Upper lobe of right lung (tissue), 1 donor: ENCODE measurements at places on chromosomes 12 and 14.

DNA sequence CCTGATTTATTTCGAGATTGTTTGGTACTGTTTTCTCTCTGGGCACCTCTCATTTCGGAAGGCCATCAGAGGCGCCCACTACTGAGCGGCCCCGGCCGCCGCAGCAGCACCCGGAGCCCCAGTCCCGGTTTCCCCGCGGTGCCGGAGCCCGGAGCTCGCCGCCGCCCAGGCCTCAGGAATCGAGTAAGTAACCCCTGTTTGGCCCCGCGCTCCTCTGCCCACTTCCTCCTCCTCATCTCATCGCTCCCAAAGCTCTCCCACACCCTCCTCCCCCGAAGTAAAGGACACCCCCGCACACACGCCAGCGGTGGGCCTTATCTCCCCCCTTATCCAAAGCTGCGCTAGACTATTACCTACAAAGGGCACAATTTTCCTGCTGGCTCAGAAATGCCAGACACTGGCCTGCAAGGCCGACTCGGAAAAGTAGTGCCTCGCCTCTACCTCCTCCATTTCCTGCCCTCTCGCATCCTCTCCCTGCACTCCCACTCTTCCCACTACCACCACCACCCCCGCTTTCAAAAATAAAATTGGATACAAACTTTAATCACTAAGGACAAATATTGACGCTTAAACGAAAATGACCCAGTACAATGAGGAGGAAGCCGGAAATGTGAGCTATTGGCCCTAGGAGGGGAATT, 637 bp upstream of the FOXG1 start:
- no peak for DNase-seq

DNA sequence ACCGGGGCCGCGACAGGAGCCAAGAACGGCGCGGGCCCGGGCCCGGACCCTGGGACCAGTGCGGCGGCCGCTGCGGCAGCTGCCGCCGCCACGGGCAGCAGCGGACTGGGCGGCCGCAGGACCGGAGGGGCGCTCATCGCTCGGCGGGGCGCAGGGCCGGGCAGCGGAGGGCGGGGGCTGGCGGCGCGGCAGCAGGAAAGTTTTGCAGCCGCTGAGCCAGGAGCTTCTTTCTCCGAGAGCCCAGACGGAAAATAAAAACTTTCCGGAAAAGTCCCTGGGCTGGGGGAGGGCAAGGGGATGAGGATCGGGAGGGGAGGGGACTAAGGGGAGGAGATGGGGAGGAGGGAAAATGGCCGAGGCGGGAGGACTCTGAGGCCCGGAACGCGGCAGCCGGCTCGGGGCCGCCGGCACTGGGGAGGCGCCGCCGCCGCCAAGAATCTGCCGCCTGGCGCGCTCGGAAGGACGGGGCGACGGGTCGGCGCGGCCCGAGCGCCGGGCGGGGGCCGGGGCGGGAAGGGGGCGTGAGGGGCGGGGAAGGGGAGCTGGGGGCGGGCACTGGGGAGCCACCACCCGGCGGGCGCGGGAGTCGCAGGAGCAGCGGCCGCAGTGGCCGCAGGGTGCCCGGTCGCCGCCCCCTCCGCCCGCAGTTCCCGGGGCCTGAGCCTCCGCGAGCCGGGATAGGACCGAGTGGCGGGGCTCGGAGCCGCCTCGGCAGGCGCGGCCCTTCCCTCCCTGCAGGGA, at the start of gene PRKD1:
PRKD1 (minus strand) TSS at position 472 of the 741 bp plus-strand sequence.
- DNase-seq: peak; percentile 86

DNA sequence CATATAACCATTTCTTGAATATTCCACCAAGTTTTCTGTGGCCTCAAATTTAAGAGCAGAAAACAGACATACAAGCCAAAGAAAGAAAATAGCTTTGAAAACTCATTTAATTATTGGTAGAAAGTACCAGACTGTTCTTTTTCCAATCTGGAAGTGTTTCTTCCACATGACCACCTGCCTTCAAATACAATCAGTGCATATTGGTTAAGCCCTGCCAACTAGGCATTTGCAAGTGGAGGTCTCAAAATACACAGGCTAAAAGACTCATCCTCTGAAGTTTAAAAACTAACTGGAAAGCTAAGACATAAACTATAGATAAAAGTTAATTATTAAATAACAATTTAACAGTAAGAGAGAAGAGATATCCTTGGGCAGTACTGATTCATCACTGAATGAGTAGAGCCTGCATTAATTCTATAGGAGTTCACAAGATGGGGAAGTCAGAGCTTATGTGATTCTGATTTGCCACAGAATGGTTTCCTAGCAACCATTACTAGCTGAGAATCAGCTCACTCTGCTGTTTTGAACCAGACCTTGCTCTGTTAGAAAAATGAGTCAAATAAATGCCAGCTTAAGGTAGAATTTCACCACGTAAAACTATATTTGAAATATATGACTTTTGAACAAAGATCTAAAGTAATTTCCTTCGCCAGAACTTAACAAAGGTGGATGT, 433.8 kb downstream of the FUT8 start:
- DNase-seq: no peak

- no peak for DNase-seq
Observed at GRCh38 chr14:99435327-99435726, 45.3 kb downstream of the SETD3 start.

- DNase-seq: no peak
Observed at GRCh38 chr12:88235183-88235833, 93.2 kb downstream of the TMTC3 start.

GRCh38 chr12:88108021-88108420, 33.9 kb downstream of the CEP290 start:
- DNase-seq: no peak

DNA sequence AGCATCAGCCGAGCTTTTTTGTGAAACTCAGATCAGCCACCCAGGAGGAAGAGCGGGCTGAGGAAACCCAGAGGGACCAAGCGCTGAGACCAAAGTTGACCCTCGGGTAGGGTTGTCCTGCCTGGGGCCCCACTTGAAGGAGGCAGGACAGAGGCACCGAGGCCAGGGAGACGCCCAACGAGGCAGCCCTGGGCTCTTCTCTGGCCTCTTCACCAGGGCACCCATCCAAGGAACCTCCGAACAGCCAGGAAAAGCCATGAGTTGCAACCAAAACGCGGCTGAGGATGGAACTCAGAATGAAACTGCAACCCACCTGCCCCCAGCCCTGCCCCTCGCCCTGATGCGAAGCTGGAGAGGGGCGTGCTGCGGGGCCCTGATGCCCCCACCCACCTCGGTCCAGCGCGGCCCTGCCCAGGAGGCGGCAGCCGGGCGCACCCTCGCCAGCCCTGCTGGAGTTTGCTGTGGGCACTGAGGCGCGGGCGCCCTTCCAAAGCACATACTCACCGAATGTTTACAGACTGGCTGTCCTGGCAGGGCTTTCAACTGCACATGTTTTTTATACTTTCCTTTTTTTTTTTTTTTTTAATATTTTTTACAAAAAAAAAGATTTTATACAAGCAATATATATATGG, 41.9 kb downstream of the JDP2 start:
- DNase-seq: peak; percentile 92

- DNase-seq: no peak
Observed at GRCh38 chr12:64943686-64944085, 119.2 kb downstream of the TBC1D30 start.

DNA sequence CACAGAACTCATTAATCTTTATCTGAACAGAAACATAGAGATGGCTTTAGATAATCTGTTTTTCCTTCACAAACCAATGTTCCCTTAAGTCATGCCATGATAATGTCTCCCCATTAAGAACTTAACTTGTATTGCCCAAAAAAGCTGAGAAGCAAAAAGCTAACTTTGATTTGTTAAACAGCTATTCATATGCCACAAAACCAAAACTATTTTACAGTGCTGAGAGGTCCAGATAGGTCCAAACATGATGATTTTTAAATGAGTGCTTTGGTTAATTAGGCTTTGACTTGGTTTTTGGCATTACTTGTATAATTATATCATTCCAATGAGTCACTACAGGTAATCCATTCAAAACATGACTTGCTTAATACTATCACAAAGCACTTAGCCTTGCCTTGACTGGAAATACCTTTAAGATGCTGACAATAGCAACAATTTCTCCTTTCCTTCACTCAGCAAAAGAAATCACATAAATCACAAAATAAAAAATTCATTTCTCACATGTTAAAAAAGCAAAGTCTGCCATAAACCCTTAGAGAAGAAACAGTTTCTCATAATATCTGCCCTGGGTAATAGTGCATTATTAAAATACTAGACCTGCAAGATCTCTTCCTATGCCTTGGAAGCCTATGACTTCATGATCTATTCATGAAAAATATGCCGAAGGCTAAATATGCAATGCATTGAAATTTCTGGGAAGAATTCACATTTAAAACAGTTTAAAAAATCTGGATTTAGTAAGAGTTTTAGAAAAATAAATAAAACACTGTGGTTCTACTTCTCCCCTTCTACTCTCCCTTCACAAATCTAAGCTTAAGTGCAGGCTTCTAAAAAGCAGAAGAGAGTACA, 52.0 kb upstream of the SAV1 start:
- DNase-seq: no peak

DNA sequence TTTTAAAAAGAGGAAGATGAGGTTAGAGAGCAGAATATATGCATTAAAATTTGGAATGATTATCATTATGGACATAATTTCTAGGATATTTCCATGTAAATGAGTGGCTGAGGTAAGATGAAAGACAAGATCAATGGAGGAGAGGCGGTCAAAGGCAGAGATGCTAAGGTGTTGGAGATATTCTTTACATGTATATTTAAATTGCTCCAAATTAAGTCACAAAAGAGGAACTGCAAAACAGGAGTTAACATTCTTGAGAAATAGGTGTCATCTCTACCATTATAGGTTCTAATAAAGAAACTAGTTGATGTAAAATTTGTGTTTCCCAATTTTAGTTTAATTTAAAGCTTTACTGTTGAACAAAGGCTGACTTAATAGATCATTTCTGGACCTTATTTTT, 268.5 kb upstream of the PPFIA2 start:
- DNase-seq: no peak

DNA sequence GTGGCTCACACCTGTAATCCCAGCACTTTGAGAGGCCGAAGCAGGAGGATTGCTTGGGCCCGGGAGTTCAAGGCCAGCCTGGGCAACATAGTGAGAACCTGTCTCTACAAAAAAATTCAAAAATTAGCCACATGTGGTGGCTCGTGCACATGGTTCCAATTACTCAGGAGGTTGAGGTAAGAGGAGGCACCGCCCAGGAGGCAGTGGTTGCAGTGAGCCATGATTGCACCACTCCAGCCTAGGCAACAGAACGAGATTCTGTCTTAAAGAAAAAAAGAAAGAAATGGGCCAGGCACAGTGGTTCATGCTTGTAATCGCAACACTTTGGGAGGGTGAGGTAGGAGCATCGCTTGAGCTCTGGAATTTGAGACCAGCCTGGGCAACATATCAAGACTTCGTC, 33.5 kb downstream of the MAP1LC3B2 start:
- no peak for DNase-seq

- DNase-seq: no peak
Observed at GRCh38 chr12:132888852-132889251, 1.4 kb upstream of the CHFR start.

DNA sequence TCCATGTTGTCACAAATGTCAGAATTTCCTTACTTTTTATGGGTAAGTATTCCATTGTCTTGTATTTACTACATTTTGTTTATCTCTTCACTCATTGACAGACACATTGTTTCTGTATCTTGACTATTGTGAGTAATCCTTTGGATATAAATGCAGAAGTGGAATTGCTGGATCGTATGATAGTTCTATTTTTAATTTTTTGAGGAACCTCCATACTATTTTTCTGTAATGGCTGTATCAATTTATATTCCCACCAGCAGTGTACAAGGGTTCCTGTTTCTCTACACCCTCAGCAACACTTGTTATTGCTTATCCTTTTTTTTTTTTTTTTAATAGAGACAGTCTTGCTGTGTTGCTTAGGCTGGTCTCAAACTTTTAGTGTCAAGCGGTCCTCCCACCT, 3.5 kb upstream of the KICS2 start:
- DNase-seq: no peak

DNA sequence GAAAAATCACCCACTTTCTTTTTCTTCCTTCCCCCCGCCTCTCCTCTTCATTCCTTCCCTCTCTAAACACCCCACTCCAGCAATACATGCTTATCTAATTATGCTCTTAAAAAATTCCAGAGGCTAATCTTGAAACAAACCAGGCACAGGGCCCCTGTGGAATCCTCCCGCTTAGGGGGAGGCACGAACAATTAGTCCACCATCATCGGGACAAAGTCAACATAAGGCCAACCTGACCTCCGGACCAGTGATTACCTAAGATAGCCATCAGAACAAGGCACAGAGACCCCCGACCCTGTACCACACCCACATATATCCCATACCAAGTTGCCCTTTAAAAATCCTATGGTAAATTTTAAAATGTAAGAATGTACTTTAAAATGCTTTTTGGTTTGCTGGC, 47.1 kb downstream of the KIF21A start:
- DNase-seq: no peak

GRCh38 chr14:73625706-73626105, 13.4 kb downstream of the ACOT6 start:
- no peak for DNase-seq

GRCh38 chr12:89875225-89875624, 166.6 kb upstream of the ATP2B1 start:
- no peak for DNase-seq

- peak; percentile 40 for DNase-seq
Observed at GRCh38 chr14:90499908-90500664, 103.3 kb downstream of the CALM1 start.

DNA sequence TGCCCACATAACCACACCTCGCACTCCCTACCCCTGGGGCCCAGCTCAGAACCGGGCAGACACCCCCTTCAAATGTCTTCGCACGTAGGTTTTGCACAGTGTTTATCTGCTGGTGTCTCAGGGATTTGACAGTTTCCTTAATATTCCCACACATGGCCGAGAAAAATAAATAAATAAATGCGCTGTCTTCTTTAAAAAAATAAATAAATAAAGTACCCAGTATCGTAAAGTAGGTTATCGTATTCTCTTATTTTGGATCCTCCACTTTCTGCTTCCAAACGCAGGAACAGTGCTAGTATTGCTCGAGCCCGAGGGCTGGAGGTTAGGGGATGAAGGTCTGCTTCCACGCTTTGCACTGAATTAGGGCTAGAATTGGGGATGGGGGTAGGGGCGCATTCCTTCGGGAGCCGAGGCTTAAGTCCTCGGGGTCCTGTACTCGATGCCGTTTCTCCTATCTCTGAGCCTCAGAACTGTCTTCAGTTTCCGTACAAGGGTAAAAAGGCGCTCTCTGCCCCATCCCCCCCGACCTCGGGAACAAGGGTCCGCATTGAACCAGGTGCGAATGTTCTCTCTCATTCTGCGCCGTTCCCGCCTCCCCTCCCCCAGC, 710 bp upstream of the FOS start:
- no peak for DNase-seq
